ENCODE measurements at places on chromosomes 16 and 17. TPM values are rescaled to one million over a fixed set of nuclear protein-coding genes. Genes with fewer than 3 reads are reported as not detected.

Gene ZG16B
- 1.6 TPM for total RNA-seq

Gene IRX6
- not detected for total RNA-seq

Gene NOMO2
- 59.2 TPM for total RNA-seq

GRCh38 chr16:86934581-86935375 lies 356.4 kb downstream of the FOXL1 start:
- no peak for DNase-seq
- no peaks in the 10 kb centered on the region for H3K36me3 ChIP-seq

DNA sequence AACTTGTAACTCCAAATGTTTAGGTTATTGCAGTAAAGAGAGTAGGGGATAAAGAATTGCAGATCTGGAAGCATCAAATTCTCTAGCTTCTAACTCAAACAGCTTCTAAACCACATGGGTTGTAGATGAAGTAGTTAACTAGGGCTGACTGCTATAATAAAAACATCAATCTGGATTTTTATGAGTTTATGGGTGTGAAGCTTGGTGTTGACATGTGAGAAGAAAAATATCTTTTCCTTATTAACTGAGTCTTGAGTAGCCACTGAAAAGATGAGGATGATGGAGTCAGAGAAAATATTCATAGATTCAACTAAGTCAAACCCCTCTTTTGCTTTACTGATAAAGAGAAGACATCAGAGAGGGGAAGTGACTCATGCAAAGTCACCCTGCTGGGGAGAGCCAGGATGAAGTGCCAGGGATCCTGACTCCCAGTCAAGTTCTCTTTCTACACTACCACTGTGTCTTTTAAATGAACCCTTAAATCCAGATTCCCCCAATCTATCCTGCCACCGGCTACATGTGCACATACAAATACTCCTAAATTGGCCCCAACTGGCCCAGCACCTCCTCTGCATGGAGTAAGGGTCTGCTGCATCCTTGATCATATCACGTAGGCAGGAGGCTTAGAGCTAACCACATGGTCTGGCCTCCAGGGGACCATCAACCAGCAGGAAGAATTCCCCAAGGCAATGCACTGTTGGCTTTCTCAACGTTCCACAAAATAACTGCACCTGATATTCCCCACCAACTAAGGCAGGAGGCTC lies 264.0 kb upstream of the CCL2 start:
- DNase-seq, result no peak
- H3K4me1 ChIP-seq, result no peaks in the 10 kb centered on the region
- no peak overlapping the region for H3K4me3 ChIP-seq

GRCh38 chr17:57756951-57757350 lies 11.9 kb upstream of the CCDC182 start:
- no peak overlapping the region for H3K27ac ChIP-seq
- no peaks in the 10 kb centered on the region for H3K4me1 ChIP-seq
- DNase-seq, result no peak
- no peak overlapping the region for H3K4me3 ChIP-seq
- no peaks in the 10 kb centered on the region for H3K27me3 ChIP-seq
- no peaks in the 10 kb centered on the region for H3K36me3 ChIP-seq

DNA sequence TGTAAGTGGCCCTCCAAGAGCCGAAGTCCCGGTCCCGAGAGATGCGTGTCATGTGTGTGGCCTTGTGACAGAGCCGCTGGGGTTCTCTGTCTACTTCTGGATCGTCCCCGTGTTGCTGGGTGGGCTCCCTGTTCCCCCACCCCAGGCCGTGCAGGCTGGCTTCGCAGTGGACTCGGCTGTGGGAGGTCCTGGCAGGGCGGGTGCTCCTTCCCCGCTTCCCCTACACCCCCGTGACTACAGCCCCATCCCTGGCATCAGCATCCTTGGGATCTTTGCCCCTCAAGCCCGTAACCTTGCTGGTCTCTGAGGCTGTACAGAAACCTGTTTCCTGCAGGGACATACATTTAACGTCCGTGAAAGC lies 136.3 kb downstream of the BANP start:
- no peak overlapping the region for H3K27ac ChIP-seq
- no peak overlapping the region for H3K4me3 ChIP-seq
- H3K27me3 ChIP-seq, result no peaks in the 10 kb centered on the region
- H3K36me3 ChIP-seq, result peaks cover 2% of the 10 kb centered on the region
- peaks cover 2% of the 10 kb centered on the region for H3K4me1 ChIP-seq

GRCh38 chr17:79750650-79751545 lies 20.2 kb downstream of the ENPP7 start:
- H3K27me3 ChIP-seq, result peaks cover 58% of the 10 kb centered on the region
- no peak overlapping the region for H3K27ac ChIP-seq
- no peak for DNase-seq
- H3K4me3 ChIP-seq, result no peak overlapping the region
- H3K36me3 ChIP-seq, result no peaks in the 10 kb centered on the region

- peak overlapping the region; percentile 56 for H3K27ac ChIP-seq
- H3K27me3 ChIP-seq, result no peaks in the 10 kb centered on the region
- peak overlapping the region; percentile 87 for H3K4me3 ChIP-seq
- peaks cover 8% of the 10 kb centered on the region for H3K36me3 ChIP-seq
- peak; percentile 83 for DNase-seq
Measured at GRCh38 chr16:28623172-28623711, 13.4 kb upstream of the SULT1A1 start.

GRCh38 chr17:28874750-28875149 lies 19.9 kb downstream of the ERAL1 start:
- peaks cover 46% of the 10 kb centered on the region for H3K4me1 ChIP-seq
- H3K36me3 ChIP-seq, result peaks cover 10% of the 10 kb centered on the region
- H3K27me3 ChIP-seq, result no peaks in the 10 kb centered on the region
- DNase-seq, result no peak
- H3K4me3 ChIP-seq, result no peak overlapping the region

GRCh38 chr17:16407911-16408588 lies 7.3 kb upstream of the TRPV2 start:
- DNase-seq, result peak; percentile 24
